ENCODE measurements at places on chromosomes 13 and 19. TPM values are rescaled to one million over a fixed set of nuclear protein-coding genes. Genes with fewer than 3 reads are reported as not detected.

SPACA4 gene
- not detected for total RNA-seq

FRY gene
- 12.3 TPM for total RNA-seq

GRCh38 chr13:75308222-75308621 lies 173.7 kb downstream of the TBC1D4 start:
- no peak for DNase-seq

- no peak for DNase-seq
Observed at GRCh38 chr19:20165971-20166592, 932 bp upstream of the ZNF486 start.

GRCh38 chr13:111076155-111077013 lies 38.7 kb upstream of the ARHGEF7 start:
- DNase-seq, result no peak
